Ecto neural progenitor cell (in vitro differentiated cells): ENCODE measurements at places on chromosomes 3 and 15.

GRCh38 chr3:173933113-173933512 lies 535.6 kb downstream of the NLGN1 start:
- DNase-seq: no peak

- peak; percentile 69 for DNase-seq
These were observed 51.8 kb upstream of the DGKG start for GRCh38 chr3:186413615-186414415.

- DNase-seq: no peak
These were observed 142.8 kb downstream of the TCF12 start for GRCh38 chr15:57061281-57061680.

DNA sequence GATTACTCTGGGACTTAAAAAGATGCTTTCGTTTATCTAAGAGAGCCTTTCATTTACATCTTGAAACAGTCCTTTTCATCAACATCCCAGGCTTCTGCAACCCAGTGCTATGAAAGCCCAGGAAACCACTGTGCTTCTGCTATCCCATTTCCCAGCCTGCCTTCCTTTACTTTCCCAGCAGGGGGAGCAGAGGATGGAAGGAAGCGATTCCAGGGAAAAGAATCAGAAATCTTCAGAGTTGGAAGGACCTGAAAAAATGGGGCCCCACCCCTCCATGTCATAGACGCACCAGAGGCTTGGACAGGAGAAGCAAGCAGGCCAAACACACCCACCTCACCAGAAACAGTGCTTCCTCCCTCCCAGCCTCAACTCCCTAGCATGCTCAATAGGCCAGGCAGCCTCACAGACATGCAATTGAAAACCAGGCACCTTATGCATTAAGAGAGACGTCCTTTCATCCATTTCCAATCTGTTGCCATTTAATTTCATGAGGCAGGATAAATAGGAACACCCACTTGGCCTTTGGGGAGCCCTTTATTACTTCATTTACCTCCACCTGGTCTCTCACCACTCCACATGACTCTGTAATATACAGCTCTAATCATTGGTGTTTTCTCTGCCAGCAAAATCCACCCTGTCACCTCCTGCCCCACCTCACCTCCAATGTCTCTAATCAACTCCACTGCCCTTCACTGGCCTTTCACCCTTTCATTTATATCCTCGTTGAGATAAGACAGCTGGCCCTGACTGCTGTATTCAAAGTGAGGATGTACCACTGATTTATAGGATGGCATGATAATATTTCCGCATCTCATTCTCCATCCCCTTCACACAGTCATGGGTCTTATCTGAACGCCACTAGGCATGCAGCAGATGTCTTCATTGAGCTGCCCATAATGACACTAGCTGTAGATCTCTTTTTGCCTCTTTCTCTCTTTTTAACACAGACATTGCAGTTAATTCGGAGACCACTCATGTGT lies 583.9 kb downstream of the NTRK3 start:
- DNase-seq: peak; percentile 47

DNA sequence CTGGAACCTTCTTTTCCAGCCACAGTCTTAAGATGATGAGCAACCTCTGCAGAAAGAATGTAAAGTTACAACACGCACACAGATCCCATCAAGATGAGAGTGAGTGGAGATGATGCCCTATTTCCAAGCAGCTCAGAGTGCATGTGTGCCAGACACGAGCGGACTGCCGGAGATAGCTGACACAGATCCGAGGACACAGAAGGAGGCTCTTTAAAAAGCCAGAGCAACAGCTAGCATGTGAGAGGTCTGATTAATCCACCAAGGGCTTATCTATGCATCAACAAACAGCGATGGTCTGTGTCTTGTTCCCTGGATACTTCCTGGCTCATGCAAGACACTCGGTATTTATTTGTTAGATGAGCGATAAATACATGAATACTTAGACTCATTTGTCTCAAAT lies 128.6 kb upstream of the DLG1 start:
- no peak for DNase-seq

GRCh38 chr3:20589275-20589674 lies 403.3 kb upstream of the SGO1 start:
- no peak for DNase-seq

DNA sequence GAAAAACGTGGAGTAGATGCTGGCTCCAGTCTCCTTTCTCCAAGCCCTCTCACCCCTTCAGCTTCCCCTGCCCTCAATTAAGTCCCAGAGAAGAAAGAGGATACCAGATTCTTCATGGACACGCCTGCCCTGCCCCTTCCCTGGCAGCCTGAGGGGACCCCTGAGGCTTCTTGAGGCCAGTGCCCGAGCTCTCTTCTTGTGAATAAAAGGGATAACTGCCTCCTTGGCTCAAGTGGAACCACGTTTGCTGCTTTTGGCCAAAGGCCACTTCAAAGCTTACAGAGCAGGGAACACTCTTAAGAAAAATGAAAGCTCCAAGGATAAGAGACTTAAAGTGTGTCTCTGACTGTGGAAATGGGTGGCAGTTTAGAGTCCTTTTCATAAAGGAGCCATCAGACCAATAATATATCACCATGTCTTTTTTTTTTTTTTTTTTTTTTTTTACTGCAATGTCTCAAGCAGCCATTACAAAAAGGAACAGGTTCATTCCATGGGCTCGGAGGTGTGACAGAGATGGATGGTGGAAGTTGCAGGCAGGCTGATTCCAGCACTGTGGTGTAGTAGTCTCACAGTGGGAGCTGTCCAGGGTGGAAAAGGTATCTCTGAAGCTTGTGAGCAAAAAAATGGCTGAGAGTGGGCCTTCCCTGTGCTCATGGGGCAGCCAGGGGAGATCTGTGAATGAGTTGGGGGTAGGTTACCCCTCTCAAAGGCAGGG lies 108.8 kb downstream of the SEMA5B start:
- no peak for DNase-seq

- DNase-seq: no peak
These were observed 202.4 kb upstream of the GADL1 start for GRCh38 chr3:31096661-31097395.

- no peak for DNase-seq
These were observed 58.8 kb downstream of the KIF9 start for GRCh38 chr3:47223755-47224154.

DNA sequence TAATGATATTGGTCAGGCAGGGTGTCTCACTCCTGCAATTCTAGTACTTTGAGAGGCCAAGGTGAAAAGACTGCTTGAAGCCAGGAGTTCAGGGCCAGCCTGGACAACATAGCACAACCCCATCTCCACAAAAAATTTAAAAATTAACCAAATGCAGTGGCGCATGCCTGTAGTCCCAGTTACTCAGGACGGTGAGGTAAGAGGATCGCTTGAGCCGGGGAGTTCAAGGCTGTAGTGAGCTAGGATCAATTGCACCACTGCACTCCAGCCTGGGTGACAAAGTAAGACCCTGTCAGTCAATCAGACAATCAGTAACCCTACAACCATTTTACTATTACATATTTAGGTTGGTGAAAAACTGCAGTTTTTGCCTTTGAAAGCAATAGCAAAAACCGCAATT lies 43.0 kb downstream of the RBM15B start:
- no peak for DNase-seq

DNA sequence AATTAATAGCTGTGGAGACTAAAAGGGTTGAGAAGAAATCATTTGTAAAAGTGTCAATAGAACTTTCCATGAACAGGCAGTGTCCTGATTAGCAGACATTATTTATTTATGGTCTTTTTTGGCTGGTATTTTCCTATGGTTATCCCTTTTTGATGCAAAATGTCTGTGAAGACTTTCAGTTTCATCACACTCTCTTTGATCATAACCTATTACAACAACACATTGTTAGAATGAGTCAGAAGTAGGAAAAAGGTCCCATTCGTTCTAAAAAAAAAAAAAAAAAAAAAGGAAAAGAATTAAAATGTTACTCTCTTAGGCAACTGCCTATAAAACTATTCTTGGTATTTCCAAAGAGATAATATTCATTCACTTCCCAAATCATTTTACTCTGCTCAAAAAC lies 62.1 kb downstream of the SLC49A4 start:
- DNase-seq: no peak

DNA sequence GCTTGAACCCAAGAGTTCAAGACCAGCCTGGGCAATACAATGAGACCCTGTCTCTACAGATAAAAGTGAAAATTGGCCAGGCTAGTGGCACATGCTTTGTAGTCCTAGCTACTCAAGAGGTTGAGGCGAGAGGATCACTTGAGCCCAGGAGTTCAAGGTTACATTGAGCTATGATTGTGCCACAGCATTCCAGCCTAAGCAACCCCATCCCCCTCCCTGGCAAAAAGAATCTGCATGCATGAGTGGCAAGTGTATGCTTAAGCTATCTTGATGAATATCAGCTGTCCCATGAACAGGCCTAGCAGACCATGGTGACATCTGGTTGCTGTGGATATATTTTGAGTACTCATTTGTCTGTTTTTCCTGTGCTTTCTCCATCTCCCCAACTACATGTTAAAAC lies 4.7 kb downstream of the ATRIP start:
- no peak for DNase-seq

- DNase-seq: no peak
These were observed 12.4 kb downstream of the CD276 start for GRCh38 chr15:73696641-73697001.

DNA sequence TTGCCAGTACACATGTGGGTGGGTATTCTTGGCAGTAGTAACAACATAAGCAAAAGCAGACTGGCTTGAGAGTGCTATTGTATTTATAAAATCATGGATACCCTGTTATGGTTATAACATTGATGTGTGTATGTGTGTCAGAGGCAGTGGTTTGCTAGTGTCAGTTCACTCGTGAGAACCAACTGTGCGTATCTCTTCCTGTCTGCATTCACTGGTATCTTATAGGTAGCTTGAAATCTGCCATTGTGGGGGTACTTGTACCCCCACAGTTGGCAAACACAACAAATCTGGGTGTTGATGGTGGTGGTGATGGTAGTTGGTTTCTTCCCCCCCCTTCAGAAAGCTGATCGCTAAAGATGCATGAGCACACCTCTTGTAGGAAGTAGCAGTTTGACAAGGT lies 355.8 kb upstream of the SATB1 start:
- DNase-seq: no peak

- DNase-seq: no peak
These were observed 42.2 kb downstream of the SPSB4 start for GRCh38 chr3:141093397-141093796.
